ENCODE measurements at places on chromosomes 12 and 14.

DNA sequence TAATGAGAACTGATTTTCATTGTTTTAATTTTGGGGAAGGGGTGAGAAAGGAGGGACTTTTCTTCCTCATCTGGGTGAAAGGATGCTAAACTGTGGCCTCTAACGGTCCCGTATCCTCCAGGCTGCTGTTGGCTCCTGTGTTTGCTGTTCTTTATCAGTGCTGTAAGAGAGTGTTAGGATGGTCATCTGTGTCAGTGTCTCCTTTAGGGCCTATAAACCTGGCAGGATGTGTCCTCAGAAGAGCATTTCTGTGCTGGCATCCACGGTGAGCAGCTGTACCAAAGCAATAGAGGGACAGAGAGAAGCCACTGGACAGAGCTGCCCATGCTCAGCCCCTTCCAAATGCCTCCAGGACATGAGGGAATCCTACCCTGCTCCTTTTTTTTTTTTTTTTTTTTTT is 253.1 kb downstream of the ZFP36L1 start:
- no peak for DNase-seq

DNA sequence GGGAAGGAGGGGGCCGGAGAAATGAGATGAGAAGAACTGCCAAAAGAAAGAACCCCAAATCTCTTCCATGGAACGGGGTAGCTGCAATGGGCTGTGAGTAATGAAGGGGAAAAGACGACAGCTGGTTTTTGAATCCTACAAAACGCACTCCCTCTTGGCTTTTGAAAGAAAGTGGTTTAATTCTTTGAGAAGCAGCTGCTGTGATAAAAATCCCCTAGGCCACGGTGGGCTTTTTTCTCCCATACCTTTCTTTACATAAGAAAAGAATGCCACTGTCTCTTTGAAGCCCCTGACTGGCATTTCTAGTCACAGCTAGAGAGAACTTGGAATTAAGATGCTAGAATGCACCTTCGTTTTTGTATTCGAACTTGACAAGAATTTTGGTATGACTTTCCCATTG is 486.1 kb downstream of the GLT1D1 start:
- no peak for DNase-seq

GRCh38 chr12:132783917-132784531 is 22.4 kb upstream of the ANKLE2 start:
- DNase-seq = no peak

DNA sequence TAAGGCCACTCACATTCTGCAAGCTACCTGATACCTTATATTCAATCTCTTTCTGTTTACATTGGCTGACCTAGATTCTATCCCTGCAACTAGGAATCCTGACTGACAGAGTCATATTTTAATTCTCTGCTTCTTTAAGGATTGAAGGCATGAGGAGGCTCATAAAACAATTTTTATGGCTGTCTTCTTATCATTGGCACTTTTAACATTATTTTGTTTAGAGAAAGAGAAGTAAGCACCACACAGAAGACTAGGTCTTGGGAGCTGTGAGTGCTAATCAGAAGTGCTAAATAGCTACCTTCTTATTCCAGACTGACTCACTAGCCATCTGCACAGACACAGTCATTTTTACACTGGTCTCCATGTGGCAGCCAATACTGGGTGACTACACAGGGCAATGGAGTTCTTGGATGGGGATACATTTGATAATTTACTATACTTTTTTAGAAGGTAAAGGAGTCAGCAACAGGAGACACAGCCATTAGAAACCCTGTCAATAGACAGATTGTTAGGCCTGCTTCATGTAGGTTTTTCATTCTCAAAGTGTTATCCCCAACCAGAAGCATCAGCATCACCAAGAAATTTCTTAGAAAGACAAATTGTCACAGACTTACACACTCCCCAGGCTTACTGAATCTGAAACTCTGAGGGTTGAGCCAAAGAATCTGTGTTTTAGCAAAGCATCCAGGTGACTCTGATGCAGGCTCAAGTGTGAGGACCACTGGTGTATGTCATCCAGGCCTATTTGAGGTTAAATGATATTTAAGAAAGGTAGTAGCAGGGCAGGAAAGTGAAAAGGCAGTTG is 214.1 kb downstream of the DUSP6 start:
- no peak for DNase-seq

DNA sequence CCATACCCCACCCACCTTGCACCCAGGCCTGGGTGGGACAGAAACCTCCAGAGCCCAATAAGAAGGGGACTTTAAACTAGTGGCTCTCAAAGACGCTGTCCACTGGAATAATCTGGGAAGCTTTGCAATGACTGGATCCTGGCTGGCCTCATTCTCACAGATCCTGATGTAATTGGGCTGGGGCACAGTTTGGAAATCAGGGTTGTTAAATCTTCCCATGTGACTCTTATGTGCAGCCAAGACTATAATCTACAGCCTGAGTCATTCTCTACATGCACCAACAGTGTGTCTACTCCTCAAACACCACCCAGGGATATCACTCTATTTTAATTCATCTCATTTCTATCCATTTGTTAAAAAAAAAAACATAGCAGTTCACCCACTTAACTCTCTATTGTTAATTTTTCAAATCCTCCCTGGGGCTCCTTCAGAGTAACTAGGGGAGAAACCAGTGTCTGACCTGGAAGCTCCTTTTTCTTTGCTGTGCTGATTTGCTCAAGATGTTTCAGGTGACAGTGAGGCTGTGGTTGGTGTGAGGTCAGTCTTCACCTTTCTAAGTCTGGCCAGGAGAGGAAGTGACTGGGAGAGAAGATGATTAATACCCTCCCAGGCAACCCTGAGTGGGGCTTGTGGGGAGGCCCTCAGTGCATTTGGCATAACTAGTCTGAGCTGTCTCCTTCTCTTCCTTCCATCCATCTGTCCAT is 211.6 kb upstream of the SFSWAP start:
- DNase-seq = no peak

DNA sequence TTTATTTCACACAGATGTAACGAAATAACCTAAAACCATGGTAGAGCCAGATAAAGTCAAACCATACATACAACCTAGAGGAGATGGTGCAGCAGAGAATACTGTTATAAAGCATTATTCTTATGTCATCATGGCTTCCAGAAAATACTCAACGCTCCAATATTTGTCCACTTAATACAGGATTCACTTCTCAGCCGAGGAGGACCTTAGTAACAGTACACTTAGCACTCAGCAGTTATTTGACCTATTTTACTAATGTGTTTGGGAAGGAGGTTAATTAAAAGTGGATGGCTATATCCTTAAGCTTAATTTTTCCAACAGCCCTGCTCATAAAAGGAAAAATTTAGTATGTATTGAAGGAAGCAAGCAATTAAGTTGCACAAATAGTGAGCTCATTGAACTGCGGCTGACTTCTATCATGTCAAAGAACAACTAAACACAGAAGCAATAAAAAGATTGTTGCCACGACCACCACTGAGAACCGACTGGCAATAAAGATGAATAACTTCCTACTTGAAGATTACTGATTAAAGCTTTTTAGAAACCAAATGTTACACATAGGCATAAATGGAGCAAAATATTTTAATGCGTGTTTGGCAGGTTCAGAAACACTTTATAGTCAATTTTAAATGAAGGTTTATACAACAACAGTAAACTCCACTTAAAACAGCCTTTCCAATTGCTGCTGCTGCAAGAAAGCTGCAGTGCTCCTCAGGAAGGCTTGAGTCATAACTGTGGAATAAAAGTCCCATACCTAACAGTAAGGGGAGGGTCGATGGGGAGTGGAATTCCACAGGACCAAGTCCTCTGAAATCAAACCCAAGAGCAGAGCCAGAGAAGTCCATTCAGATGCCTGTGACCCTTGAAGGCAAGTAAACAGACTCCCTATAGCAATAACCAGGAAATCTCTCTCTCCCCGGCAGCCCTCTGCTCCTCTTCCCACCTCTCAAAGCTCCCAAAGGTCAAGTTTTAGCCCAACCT is 218.9 kb upstream of the CDKN3 start:
- DNase-seq = no peak

DNA sequence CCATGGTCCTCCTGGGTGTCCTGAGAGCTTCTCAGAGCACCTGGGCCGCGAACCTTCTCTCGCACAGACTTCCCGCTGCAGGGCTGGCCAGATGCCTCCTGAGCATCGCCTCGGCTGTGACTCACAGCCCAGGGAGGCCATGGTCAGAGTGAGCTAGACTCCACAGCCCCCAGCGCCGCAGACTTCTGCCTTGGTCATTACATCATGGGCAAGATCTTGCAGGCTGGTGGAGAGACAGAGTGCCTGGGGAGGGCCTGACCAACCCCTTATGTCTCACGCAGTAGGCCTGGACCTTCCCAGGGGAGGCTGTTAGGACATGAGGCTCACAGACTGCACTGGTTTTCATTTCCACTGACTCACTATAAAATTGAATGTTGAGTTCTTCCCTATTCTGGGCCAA is 41.8 kb downstream of the SMOC1 start:
- DNase-seq = no peak

GRCh38 chr14:106309423-106309822 is 783.0 kb downstream of the TMEM121 start:
- no peak for DNase-seq

DNA sequence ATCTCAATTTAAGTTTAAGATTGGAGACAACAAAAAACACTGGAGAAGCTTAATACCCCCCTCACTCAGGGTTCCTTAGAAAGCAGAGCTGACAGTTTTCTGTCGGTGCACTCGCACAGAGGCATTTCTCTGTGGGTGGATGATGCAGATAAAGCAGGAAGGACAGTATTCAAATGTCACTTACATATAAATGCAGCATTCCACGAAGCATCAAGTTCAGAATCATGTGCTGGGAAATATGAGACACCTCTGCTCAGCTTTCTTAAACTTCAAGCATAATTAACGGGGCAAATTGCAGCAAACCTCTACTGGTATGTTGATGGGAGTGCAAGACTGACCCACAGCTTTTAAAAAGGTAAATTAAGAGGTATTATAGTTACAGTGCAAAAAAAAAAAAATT is 68.7 kb downstream of the DICER1 start:
- DNase-seq = no peak

GRCh38 chr12:113891739-113892520 is 74.2 kb downstream of the RBM19 start:
- no peak for DNase-seq

GRCh38 chr12:54719691-54720090 is 71.5 kb upstream of the DCD start:
- no peak for DNase-seq

All from SK-N-DZ (cell line).